ENCODE measurements at places on chromosomes 7 and 10.

- no peak for DNase-seq
Measured at GRCh38 chr10:126321440-126321839, 66.8 kb downstream of the ADAM12 start.

DNA sequence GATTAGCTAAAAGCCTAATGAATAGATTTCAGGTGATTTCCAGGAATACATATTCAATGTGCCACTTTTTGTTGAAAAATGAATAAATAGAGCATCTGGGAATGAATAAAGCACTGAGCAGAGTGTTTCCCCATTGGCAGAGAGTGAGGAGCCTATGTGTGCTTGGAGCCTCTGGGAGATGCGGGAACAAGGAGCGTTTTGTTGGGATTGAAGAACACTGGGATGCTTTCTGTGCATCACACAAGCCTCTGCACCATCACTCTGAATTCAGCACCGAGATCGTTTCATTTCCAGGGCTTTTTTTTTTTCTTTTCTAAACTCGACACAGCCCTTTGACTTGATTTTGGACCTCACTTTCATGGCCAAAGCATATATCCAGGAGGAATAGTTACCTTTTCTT is 111.4 kb downstream of the BAMBI start:
- DNase-seq: no peak

GRCh38 chr7:70622936-70623335 is 509.0 kb upstream of the GALNT17 start:
- DNase-seq: no peak

GRCh38 chr7:122018032-122018431 is 126.0 kb downstream of the AASS start:
- DNase-seq: no peak

GRCh38 chr10:47238331-47239095 is 61.5 kb upstream of the GDF10 start:
- DNase-seq: no peak

- DNase-seq: peak; percentile 24
Measured at GRCh38 chr7:17131983-17132655, 166.3 kb upstream of the AHR start.

DNA sequence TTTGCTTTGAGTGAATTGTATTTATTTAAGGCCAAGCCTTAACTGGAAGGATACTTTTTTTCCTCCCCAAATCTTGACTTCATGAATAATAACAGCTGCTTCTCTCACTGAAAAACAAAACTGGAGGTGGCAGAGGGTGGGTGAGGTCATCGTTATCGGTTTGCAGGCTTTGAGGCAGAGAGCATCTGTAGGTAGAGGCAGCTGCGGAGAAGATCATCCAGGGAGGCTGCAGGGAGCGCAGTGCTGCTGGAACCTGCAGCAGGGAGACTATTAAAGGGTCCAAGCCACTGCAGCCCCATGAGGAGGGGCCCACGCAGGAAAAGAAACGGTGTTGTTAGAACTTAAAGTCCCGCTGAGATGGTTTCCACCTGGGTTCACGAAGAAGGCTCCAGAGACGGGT is 112.1 kb upstream of the SDK1 start:
- no peak for DNase-seq

DNA sequence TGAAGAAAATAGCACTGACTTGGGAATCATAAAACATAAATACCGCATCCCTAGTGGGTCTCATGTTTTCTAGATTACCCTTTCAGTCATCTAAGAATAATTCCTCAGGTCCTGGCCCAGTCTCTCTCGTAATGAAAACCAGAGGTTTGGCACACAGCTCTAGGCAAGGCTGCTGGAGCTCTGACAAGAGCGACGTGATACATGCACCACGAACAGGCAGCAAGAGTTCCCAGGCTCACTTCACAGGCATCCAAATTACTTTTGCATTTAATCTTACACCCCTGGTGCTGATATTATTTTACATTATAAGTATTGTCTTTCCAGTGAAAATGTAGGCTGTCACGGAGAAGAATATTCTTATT is 105.2 kb downstream of the THSD7A start:
- DNase-seq: no peak

DNA sequence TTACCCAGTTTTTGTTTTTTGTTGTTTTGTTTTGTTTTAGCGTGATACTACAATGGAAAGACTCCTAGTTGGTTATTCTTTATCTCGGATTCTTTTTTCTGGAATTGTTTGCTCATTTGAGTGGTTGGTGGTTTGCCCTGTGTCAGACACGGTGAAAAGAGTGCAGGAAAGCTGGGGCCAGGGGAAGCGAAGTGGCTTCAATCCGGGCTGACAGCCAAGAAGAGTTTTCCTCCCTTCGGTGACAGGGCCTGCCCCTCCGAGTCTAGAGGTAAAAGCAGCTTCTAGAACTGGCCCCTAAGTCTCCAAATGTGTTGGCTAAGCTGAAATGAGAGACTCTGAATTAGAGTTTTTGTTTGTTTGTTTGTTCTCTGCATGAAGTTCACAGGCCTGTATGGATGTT is 5.7 kb upstream of the AP5Z1 start:
- no peak for DNase-seq

- DNase-seq: no peak
Measured at GRCh38 chr7:71184609-71185008, 52.7 kb downstream of the GALNT17 start.

DNA sequence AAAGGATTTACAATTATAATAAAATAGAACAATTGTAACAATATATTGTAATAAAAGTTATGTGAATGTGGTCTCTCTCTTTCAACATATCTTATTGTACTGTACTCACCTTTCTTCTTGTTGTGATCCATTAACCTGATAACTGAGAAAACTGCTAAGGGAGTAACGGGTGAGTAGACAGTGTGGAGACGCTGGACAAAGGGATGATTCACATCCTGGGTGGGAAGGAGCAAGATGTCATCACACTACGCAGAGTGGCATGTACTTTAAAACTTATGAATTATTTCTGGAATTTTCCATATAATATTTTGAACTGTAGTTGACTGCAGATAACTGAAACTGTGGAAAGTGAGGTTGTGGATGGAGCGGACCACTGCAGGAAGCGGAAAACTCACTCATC is 91.2 kb upstream of the PLPP4 start:
- no peak for DNase-seq

GRCh38 chr7:155416646-155417380 is 41.1 kb upstream of the EN2 start:
- no peak for DNase-seq

- no peak for DNase-seq
Measured at GRCh38 chr7:139041378-139042085, 5.7 kb upstream of the ZC3HAV1L start.

DNA sequence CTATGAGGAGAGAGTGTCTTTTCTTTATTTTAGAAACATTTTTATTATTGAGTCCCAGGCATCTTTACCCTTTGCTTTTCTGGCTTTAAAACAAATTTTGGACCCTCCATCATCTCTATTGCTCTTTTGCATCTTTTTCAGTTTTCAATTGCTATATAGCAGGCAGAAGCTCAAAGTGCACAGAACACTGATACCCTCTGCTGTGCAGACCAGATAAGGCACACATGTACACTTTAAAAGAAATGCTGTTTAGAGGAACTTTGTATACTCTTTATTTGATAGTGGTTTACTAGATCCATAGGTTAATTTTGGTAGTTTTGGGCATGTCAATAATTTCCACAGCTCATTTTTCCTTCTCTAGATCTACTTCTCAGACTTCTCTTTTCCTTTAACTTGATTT is 324.2 kb downstream of the SH2D4B start:
- no peak for DNase-seq

- no peak for DNase-seq
Measured at GRCh38 chr7:31058122-31058521, 6.0 kb downstream of the ADCYAP1R1 start.

DNA sequence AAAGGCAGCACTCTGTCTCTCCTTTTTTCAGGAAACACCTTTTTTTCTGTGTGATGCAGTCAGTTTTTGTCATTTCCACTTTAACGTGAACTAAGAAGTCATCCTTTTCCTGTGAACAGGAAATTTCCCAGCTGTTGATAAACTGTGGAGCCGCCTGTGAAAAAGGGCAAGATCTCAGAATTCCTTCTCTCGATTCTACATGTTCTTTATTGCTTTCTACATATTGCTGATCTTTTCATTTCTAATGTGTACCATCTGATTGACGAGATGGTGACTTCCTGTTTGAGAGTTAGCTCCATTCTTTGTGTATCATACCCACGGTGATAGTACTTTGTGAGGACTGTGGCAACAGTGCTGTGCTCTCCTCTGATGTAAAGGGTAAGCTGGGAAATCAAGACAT is 50.4 kb downstream of the ADD3 start:
- no peak for DNase-seq

All from Caco-2 (cell line).